ENCODE measurements at places on chromosomes 11 and 22.

- no peak for DNase-seq
These were observed 205.7 kb upstream of the NAV2 start for GRCh38 chr11:19506816-19507486.

DNA sequence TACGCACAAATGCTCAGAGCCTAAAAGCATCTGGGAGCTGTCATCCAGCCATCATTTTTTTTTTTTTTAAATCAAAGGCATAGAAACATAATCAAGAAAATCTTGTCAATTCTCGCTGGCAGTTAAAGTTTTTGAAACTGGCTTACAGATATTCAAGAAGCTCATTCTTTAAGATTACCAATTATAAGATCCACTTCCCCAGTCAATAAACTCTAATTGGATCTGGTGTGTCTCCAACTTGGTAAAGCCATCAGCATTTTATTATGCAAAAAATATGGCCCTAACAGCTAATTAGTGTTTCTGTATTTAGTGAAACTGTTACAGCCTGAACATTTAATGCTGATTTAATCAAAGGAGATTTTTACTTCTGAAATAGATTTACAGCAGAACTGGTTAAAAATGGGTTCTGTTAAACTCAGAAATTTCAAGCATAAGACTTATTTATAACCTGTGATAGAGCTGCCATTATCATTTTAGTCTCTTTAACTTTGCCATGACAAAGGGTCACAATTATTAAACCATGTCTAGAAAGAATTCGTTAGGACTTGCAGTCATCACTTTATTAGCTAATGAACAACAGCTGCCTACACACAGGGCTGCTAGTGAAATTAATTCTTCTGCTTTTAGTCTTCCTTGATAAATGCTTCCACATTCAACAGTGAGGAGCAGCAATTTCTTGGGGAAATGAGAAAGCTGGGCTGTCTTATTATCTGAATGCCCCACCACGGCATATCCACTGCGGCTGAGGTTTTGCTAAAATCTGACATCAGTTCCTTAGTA is 176.4 kb upstream of the PITPNB start:
- DNase-seq, result no peak

GRCh38 chr11:94734563-94735275 is 33.4 kb upstream of the AMOTL1 start:
- DNase-seq, result no peak

DNA sequence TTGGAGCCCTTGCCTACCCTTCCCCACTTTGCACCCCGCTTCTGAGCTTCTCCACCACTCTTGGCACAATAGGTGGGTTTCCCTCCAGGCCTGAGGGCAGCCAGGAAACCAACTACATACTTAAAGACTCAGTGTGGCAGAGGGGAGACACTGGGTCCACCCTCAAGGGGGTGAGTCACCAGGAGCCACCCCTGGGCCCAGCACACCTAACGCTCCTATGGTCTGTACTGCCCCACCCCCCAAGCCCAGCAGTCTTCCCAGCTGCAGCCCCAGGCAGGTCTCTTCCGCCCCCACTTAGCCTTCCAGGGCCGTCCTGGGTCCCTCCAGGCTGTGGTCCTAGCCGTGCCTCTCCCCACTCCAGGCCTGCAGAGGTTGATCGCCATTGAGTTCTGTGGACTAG is 3.2 kb upstream of the TMPRSS13 start:
- DNase-seq, result no peak

GRCh38 chr11:134272381-134273316 is 3.5 kb upstream of the GLB1L3 start:
- no peak for DNase-seq

DNA sequence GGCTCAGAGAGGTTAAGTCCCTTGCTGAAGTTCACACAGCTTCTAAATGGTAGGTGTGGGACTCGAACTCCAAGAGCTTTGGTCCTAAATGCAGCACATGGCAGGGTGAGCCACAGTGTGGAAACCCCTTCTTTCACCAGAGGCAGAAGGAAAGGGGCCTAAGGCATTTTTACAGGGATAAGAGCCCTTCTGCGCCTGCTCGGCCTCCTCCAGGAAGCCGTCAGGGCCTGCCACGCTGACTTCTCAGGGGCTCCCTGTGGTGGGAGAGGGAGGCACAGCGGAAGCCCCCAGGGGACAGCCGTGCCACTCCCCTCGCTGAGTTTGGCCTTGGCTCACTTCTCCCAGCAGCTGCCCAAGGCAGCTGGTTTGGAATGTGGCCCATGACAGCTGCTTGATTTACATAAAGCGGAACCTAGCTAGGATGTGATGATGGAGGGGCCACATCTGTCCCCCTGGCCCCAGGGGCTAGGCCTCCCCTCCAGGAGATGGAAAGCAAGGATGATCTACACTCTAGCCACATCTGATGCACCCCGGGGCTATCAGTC is 35.4 kb downstream of the CD82 start:
- DNase-seq, result no peak

DNA sequence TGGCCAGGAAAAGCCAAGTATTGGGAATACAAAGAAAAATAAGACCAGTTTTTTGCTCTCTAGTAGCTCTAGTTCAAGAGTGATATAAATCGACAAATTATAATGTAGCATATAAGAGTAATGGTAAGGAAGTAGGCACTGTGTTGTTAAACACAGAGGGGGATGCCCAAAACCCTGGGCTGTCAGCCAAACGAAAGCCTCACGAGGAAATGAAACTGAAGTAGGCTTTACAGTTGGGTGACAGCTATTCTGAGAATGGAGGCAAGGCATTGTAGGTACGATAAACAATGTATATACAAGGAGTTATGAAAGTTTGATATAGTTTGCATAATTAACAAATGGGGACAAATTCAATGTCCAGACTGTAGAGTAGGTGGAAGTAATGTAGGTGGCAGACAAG is 176.4 kb downstream of the FAM181B start:
- no peak for DNase-seq

- DNase-seq, result no peak
These were observed 84.6 kb upstream of the LDLRAD3 start for GRCh38 chr11:35859301-35859700.

GRCh38 chr22:45868571-45869339 is 108.2 kb downstream of the WNT7B start:
- no peak for DNase-seq

- no peak for DNase-seq
These were observed 7.3 kb upstream of the TSSC4 start for GRCh38 chr11:2393111-2393868.

DNA sequence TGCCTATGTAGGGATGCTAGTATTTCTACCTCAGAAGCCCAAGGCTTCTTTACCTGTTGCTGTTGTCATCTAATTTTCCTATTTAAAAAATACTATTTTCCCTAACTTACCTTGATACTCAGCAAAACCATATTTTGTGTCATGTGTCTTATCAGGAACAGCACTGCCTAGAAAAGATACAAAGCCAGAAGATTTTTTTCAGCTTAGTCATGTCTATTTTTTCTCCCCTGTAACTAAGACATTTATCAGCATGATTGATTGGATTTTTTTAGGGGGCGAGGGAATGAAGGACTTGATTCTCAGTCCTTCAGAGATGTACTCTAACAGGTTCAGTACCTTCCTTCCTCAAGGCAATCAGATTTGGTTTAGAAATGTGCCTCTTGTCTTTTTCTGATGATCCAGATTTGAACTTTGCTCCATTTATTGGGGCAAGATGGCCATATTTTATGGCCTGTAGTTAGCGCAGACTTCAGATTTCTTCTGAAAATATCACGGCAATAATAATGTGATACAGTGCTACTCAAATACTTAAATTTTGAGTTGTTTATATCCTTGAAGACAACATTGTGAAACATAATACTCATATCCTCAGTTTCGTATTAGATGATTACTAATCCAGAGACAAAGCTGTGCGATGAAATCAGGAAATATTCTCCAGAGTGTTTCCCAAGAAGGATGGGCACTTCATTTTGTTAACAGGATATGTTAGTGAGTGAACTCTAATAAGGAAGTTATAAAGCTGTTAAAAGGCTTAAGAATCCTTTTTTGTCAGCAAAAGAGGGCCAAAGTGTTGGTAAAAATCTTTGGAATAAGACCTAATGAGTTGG is 3.8 kb upstream of the PIK3IP1 start:
- DNase-seq, result no peak

DNA sequence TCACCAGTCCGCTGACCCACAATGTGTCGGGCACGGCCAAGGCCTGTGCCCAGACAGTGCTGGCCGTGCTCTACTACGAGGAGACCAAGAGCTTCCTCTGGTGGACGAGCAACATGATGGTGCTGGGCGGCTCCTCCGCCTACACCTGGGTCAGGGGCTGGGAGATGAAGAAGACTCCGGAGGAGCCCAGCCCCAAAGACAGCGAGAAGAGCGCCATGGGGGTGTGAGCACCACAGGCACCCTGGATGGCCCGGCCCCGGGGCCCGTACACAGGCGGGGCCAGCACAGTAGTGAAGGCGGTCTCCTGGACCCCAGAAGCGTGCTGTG is 6.1 kb downstream of the SLC35C1 start:
- DNase-seq, result no peak

DNA sequence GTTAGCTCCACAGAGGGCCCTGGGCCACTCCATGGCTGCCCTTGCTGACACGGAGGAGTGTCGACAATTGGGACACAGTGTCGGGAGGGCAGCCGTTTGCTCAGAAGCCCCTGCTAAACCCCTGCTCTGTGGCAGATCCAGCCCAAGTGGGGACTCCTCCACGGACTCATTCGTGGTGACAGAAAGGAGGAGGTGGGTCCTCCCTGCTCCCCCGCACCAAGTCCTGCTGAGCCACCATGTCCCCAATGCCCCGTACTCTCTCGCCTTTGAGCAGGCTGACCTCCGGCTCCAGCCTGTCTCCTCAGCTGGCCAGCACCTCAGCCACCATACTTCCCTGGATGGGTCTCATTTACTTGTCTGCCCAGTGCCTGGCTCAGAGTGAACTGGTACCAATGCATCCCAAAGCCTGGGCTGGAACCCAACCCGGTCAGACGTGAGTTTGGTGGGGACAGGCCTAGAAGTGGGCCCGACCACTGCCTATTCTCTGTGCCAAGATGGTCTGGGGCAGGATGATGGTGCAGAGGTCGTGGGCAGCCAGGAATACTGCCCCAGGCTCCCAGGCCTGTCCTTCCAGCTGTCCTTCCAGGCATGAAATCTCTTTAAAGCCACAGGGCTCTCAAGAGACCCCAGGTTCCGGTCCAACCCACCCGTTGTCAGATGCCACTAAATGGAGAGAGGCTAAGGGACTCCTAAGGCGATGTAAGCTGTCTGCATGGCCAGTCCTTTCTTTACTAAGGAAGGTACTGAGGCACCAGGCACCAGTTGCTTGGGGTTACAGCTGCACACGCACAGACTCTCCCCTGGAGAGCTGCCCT is 4.3 kb downstream of the CBX6 start:
- DNase-seq, result no peak

- no peak for DNase-seq
These were observed 601.3 kb downstream of the ETS1 start for GRCh38 chr11:127986073-127986472.

- DNase-seq, result no peak
These were observed 5.7 kb upstream of the C1QTNF6 start for GRCh38 chr22:37193629-37194191.

DNA sequence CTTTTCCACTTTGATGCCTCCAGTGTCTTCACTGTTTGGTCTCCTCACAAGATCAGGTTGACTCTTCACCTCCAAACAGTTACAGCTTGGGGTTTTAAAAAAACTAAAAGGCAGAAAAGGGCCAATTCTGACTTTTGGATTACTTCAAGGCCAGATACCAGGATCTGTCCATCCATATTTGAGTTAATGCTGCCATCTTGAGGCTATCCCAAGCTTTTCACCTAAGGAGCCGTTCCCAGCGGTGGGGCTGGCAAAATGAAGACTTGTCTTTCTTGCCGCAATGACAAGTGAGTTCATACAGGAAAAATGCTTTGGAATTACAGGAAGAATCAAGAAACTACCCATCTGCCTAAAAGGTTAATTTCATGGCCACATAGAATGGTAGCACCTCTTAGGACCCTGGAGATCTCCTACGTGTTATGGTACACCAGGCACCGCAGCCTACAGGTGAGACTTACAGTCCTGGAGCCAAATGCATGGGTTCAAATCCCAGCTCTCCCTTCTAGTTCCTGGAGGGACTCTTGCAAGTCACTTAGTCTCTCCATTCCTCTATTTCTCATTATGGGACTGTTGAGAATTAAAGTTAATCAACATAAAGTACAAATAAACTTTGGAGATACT is 6.0 kb upstream of the OR5B21 start:
- DNase-seq, result no peak

DNA sequence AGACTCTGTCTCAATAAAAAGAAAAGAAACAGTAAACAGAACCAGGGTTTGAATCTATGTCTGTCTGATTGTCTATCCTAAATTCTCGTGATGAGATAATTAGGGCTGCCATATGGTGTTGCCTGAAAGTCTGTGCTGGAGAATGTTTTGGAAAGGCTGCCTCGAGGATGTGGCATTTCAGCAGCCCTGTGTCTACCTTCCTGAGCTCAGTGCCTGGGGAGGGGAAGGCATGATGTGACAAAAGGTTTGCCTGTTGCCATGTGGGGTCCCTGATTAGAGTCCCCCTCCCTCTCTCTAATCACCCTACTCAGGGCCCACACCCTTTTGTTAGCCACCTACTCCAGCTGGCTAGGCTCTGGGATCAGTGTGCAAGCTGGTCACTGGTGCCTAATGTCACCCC is 15.2 kb downstream of the CD82 start:
- DNase-seq, result no peak

DNA sequence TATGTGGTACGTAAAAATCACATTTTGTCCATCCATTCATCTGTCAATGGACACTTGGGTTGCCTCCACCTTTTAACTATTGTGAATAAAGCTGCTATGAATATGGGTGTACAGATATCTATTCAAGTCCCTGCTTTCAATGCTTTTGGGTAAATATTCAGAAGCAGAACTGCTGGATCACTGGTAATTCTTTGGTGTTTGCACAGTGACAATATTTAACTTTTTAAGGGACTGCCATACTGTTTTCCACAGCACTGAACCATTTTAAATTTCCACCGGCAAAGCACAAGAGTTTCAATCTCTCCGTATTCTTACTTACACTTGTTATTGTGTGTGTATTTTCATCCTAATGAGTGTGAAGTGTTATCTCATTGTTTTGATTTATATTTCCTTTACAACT is 79.4 kb downstream of the RBFOX2 start:
- DNase-seq, result no peak

GRCh38 chr22:33831207-33831606 is 89.1 kb downstream of the LARGE1 start:
- no peak for DNase-seq

- no peak for DNase-seq
These were observed 217.9 kb upstream of the MTNR1B start for GRCh38 chr11:92751594-92751993.

DNA sequence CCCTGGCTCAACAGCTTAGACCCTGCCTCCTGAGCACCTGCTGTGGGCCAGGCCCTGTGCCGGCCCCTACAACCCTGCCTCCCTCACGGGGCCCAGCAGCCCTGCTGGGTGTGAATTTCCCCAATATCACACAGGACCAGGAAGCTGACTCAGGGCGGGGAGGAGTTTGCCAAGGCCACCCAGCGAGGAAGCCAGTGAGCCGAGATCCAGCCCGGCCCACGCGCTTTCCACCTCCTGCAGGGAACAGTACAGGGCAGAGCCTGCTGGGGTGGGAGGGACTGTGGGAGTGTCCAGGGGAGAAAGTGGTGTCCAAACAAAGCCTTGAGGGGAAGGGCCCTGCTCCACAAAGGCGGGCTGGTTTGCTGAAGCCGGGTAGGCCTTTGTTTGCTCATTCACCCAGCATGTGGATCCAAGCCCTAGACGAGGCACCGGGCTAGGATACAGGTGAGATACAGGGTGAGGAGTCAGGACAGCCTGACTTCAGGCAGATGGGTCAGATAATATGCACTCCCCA is 26.8 kb downstream of the RPL3 start:
- no peak for DNase-seq
